ENCODE measurements at places on chromosomes 5 and 9. TPM values are rescaled to one million over a fixed set of nuclear protein-coding genes. Genes with fewer than 3 reads are reported as not detected.

LRRC14B gene
- not detected for polyA plus RNA-seq

RELL2 gene
- polyA plus RNA-seq, result 5.9 TPM

MED10 gene
- 114 TPM for polyA plus RNA-seq

GRXCR2 gene
- not detected for polyA plus RNA-seq

BTNL3 gene
- polyA plus RNA-seq, result not detected

LRRC70 gene
- polyA plus RNA-seq, result not detected

PCDHA5 gene
- polyA plus RNA-seq, result not detected

FYB1 gene
- 11.6 TPM for polyA plus RNA-seq

CENPH gene
- polyA plus RNA-seq, result 18.0 TPM

KIF24 gene
- polyA plus RNA-seq, result not detected

TMEM232 gene
- polyA plus RNA-seq, result not detected

Data from IgD-negative memory B cell (primary cell).